ENCODE measurements at places on chromosomes 3 and 15.
A peak's percentile ranks its signal among the peaks of the same experiment; 100 is the strongest.

- DNase-seq = no peak
Observed at GRCh38 chr3:21825684-21826083, 74.7 kb upstream of the ZNF385D start.

- DNase-seq = peak; percentile 36
Observed at GRCh38 chr3:37308247-37308646, 133.9 kb upstream of the LRRFIP2 start.

- no peak for DNase-seq
Observed at GRCh38 chr3:57421336-57421735, 122.8 kb downstream of the DNAH12 start.

GRCh38 chr15:77836906-77837648 lies 204.4 kb upstream of the LINGO1 start:
- no peak for DNase-seq

DNA sequence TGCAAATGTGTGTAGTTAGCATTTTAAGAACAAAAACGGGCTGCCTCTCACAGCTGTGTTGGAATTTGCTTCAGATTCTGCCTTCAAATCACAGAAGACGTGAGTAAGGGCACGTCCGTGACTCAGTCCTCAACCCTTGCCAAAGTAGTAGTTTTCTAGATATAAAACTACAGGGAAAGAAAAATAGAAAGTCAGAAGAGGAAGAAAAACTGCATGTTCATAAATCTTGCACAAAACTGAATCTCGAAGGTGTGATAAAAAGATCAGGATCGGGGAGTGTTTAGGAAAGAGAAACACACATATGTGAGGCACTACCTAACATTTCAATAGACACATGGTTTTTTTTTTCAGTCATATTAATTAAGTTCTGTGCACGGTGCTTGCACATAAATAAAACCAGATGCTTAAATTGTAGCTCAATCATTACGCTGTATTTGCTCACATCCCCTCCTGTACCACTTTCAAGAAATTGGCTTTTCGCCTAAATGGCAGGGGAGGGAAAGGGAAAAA lies 71.7 kb downstream of the P3H2 start:
- DNase-seq = no peak
